ENCODE measurements at places on chromosomes 4 and X.

DNA sequence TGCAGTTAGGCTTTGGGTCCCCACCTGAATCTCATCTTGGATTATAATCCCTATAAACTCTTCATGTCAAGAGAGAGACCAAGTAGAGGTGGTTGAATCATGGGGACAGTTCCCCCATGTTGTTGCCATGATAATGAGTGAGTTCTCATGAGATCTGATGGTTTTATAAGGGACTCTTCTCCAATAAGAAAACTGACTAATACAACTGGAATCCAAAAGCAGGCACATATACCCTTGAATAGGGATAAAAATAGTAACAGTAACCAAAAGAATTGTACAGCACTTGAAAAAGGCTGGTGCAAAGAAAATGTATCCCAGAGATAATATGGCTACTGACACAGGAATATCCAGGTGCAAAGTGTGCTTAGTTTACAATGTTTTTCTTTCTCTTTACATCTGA, 351.5 kb upstream of the MAD2L1 start:
- no peak for DNase-seq

DNA sequence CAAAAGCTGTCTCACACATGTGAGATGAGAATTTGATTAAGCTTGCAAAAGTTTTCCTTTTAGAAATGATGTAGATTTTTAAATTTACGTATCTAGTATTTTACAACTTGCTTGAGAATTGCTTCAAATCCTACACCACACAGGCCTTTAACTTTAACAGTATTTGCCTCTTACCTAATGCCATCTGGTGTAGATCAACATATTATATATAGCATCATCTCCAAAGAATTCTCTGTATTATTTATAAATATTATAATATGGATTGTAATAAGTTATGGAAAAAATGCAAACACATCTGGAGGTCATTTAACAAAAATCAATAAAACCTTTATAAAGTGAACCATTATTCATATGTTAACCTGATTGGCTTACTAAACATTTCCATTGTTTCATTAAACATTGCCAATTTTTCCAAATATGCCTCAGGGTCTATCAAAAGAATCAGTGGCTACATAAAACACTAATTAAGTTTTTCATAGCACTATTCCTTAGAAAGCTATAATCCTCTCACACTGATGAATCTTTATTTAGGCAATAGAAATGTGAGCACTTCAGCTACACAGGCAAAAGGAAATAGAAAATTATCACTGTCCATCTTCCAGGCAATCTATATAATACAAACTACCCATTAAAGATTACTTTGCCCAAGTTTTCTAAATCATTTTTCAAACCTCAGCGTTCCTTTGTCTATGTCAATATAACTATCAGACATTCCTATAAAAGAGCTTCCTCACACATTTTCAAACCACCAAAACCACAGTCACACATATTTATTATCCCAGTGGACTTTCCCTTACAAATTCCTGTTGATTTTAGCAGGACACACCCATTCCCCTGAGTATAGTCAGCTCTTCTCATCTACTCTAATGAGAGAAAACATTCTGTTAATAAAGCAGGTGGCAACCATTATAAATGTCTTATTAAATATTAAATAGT, 83.5 kb upstream of the INTU start:
- no peak for DNase-seq

DNA sequence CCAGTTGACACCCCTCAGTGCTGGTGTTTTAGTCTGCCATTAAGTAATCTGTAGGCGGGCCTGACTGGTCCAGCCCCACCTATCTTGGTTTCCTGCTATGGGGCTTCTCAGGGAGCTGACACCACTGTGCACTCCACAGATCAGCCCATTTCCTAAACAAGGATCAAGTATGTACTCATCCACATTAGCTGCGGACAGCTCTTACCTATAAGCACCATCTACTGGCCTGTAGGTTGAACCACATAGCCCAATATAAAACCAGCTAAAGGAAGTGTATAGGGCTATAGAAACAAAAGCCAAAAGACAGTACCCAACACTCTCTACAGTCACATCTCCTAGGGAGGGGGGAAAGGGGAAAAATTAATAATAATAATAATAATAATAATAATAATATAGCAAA, 353.5 kb upstream of the CXorf51B start:
- no peak for DNase-seq

DNA sequence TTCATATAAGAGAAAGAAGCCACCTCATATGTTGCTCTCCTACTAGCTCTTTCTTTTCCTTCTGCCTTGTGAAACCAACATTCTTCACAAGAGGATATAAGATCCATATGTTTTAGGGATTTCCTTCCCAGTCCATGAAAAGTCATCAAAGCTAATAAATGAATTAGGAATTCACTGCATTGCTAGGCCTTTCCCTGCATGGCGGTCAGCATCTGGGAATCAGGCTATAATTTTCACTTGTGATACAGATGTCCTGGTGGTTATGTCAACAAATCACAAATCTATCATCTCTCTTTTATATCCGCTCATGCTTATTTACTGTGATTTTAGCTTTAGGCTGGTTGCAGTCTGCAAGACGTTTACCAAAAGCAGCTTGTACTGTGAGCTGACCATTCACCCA, 510.0 kb downstream of the NLGN4X start:
- DNase-seq: no peak

DNA sequence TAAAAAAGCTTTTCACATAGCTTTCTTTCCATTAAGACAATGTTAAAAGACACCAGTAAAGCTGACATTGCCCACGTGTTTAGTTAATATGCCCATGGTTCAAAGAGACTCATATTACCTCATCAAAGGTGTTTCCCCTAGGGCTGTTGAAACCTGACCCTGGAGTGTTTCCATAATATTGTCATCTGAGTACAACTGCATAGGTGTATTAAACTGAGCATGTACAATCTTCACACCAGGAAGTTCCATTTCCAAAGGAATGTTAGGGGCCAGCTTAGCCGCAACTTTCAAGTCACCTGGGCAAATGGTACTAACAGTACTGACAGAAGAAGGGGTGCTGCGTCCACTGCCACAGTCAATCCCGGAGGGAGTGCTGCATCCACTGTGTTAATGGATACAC, 27.1 kb downstream of the PDLIM3 start:
- no peak for DNase-seq

DNA sequence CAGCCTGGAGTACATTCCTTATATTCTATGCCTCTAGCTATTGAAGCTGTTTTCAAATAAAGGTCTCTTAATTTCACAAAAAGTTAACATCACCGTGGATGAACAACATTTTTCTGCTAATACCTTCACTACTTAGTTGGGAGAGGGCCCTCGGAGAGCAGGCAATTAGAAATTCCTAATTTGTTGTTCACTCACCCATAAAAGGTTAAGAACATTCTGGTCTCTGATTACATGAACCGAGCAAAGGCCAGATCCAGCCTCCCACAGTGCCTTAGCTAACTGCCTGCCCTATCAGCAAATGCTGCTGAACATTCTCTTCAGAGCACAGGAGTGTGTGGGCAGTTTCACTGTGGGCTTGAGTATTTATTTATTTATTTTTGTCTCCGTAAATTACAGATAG, 36.0 kb upstream of the TTC29 start:
- no peak for DNase-seq

GRCh38 chr4:87093443-87094123, 126.8 kb downstream of the KLHL8 start:
- DNase-seq: no peak

- no peak for DNase-seq
Observed at GRCh38 chr4:128169245-128169644, 108.1 kb downstream of the LARP1B start.

- DNase-seq: no peak
Observed at GRCh38 chrX:103398421-103398864, 22.1 kb downstream of the BEX3 start.

GRCh38 chr4:3322059-3322550, 29.3 kb downstream of the RGS12 start:
- DNase-seq: no peak

GRCh38 chrX:26558719-26559386, 342.9 kb downstream of the MAGEB5 start:
- DNase-seq: no peak

All from activated CD8-positive, alpha-beta memory T cell treated with anti-CD3 and anti-CD28 coated beads for 1 hour (primary cell).